ENCODE measurements at places on chromosomes 4 and X. TPM values are rescaled to one million over a fixed set of nuclear protein-coding genes. Genes with fewer than 3 reads are reported as not detected.
A peak's percentile ranks its signal among the peaks of the same experiment; 100 is the strongest.

- DNase-seq = no peak
Measured at GRCh38 chrX:1686642-1687041, 71.8 kb downstream of the ASMT start.

DNA sequence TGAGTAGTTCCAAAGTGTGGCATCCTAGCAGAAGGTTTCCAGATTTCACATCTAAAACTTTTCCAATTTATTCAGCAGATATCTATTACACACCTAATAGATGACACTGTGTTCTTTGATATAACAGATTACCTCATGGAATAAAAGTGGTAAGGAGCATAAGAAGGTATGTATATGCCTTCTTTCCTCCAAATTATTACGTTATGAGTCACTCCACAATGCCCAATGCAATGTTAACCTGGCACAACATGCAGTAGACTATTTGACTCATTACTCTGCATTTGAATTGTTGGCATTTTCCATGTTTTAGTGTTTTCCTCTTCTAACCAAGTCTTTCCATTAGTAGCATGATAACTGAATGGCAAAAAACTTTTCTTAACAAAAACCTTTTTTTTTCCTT lies 383.6 kb downstream of the ADGRL3 start:
- DNase-seq = no peak

DNA sequence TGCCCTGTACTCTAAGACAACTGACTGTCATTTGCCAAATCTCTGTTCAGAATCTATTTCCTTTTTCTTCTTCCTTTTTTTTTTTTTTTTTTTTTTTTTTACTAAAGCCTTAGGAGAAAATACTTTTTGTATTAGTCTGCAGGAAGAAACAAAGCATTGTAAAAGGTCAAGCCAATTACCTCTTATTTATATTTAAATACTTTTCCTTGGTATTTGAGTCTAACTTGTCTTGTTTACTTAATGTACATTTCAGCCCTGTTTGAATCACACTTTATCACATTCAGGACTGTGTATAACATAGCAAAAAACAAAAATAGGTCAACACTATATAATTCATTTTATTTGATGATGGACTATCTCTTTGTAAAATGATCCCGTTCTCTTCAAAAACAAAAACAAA lies 262.2 kb downstream of the RPA4 start:
- no peak for DNase-seq

GRCh38 chr4:75429208-75429607 lies 85.0 kb downstream of the RCHY1 start:
- peak; percentile 40 for DNase-seq

GRCh38 chr4:111266937-111267336 lies 644.1 kb upstream of the PITX2 start:
- no peak for DNase-seq

DNA sequence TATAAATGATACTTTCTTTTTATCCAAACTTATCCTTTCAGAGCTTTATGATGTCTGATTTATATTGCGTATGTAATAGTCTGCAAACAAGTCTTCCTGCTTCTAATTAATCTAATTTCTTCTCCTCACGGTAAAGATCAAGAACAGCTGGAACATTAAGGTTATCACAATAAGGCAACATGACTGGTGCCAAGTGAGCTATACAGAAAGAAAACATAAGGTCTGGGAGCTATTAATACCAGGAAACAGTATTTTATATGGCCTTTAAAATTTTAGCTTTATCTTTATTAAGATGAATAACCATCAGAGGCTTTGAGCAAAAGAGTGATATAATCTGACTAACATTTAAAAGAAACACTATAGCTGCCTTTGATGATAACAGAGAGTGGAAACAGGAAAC lies 28.7 kb upstream of the CABS1 start:
- DNase-seq = no peak

DNA sequence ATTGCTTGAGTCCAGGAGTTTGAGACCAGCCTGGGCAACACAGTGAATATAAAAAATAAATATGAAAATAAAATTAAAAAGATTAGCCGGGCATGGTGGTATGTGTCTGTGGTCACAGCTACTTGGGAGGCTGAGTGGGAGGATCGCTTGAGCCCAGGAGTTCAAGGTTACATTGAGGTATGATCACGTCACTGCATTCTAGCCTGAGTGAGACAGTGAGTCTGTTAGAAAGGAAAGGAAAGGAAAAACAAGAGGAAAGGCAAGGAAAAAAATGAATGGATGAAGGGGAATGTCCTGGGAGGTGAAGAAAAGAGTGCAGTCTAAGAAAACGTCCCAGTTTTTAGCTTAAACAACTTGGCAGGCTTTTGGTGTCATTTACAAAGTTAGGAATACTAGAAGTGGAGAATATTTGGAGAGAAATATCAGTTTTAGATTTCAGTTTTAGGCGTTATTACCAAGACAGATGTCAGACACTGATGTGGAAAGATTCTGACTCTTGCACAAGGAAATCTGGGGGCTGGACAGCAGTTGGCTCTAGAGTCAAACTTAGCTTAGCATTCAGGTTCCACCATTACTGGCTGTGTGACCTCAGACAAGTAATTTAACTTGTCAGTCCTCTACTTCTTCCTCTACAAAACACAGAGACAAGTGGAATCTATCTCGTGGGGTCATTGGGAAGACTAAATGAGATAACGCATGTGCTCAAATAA lies 139.0 kb downstream of the TSPAN5 start:
- no peak for DNase-seq

- no peak for DNase-seq
Measured at GRCh38 chrX:134737721-134738369, 79.6 kb upstream of the PLAC1 start.

- no peak for DNase-seq
Measured at GRCh38 chrX:46637938-46638337, 64.4 kb downstream of the CHST7 start.

DNA sequence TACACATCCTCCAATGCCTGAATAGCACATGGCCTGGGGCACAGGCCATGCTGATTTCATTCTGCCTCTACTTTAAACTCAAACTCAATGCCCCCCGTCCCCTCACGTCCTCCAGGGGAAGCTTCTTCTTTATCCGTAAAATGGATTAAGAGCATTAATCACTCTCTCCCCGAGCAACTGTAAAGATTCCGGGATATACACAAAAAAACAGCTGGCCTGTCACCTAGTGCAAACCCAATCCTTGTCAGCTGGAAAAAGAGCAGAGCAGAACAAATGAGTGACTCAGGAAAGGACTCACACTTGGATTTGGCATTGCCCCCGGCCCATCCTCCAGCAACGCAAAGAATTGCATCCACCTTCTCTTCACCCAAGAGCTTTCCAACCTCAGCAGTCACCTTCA lies 7.8 kb downstream of the QDPR start:
- peak; percentile 38 for DNase-seq

- DNase-seq = no peak
Measured at GRCh38 chr4:75654905-75655304, 18.3 kb downstream of the G3BP2 start.

The SHOX gene
- not detected for total RNA-seq

The NPY1R gene
- 6.3 TPM for total RNA-seq

The CYP4V2 gene
- total RNA-seq = 10.4 TPM

The WDR19 gene
- 33.4 TPM for total RNA-seq

The HNRNPH2 gene
- total RNA-seq = 73.2 TPM

The ADH1A gene
- not detected for total RNA-seq

Measured in tongue (tissue), 3 donors.